ENCODE measurements at places on chromosomes 11 and 22.

DNA sequence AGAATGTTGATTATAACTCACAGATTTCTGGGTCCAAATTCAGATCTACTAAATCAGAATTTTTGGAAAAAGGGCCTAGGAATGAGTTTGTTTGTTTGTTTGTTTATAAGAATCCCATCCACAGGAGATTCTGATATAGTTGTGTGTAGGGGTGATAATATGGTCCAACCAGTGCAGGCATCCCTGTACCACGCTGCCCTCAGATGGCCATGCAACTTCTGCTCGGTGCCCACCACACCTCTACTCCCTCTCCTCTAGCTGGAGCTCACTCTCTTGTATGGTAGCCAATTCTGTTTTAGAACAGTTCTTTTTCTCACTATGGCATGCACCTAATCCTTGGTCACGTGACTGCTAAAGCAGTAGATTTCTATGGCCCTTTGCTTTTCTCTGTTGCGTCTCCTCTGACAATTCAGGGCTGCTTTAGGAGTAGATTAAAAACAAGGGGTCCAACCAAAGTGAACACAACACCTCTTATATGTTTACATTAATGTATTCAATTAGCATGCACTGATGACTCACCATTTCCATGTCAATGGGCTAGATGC is 103.3 kb upstream of the KCNA4 start:
- DNase-seq, result no peak

- DNase-seq, result no peak
These were observed 46.6 kb downstream of the WNT7B start for GRCh38 chr22:45930324-45930723.

DNA sequence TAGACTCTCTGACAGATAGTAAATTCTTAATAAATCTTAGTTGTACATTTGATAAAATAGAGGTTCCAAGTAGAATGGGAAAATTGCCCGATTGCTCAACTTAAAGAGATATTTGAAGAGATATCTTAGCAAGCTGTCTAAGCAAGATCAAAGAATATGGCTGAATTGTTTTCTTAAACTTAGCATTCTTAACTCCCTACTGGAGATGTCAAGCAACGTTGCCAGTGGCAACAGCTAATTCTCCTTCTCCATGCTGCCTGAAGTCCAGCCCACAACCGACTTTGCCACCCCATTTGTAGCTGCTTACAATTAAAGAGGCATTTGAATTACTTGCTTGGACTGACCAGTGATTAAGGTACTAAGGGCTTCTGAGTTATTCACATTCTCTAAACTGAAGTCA is 94.4 kb downstream of the FAM181B start:
- DNase-seq, result no peak

DNA sequence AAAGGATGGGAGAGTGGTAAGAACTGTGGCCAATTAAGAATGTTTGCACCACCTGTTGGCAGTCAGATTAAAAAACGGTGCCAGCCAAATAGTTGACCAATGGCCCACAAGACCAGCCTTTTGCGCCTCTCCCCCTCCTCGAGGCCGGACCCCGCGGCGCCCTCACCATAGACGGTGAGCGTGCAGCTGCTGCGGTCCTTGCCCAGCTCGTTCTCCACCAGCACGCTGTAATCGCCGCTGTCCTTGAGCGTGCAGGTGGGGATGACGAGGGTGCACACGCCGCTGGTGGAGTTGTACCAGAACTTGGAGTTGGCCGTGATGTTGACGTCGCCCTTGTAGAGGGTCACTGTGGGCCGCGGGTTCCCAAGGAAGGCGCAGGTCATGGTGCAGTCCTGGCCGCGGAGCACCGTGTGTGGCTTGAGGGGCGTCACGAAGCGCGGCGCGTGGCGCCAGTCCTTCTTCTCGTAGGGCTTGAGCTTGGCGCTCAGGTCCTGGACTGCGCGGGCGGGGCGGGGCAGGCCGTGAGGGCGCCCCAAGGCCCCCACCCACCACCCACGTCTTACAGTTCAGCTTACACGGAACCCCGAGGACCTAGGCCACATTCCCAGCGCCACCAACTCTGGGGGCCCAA is 7.2 kb downstream of the TMEM86A start:
- no peak for DNase-seq

GRCh38 chr11:86143087-86144030 is 74.5 kb upstream of the PICALM start:
- DNase-seq, result no peak

GRCh38 chr11:105783216-105783615 is 173.3 kb downstream of the GRIA4 start:
- no peak for DNase-seq

GRCh38 chr22:48414651-48415050 is 1413.0 kb downstream of the BRD1 start:
- DNase-seq, result no peak

- peak; percentile 64 for DNase-seq
These were observed 149.1 kb upstream of the E2F8 start for GRCh38 chr11:19389787-19390303.

GRCh38 chr11:119608781-119609180 is 120.2 kb downstream of the NECTIN1 start:
- DNase-seq, result no peak

DNA sequence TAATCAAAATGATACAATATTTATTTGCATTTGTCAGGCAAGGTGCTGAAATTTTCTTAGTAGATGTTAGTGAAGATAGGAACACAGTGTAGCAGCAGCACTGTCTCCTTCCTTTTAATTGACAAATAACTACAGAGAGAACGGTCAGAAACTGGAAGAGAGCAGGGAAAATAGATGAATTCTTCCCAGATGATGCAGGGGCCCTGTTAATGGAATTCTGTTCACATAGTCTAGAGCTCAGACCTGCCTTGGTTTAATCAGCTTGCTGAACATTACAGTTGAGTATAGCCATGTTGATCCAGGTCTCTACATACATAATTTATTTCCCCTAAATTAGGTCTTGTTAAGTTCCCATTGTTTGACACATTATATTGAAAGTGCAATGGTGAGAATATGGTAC is 127.4 kb downstream of the SLC17A6 start:
- no peak for DNase-seq

DNA sequence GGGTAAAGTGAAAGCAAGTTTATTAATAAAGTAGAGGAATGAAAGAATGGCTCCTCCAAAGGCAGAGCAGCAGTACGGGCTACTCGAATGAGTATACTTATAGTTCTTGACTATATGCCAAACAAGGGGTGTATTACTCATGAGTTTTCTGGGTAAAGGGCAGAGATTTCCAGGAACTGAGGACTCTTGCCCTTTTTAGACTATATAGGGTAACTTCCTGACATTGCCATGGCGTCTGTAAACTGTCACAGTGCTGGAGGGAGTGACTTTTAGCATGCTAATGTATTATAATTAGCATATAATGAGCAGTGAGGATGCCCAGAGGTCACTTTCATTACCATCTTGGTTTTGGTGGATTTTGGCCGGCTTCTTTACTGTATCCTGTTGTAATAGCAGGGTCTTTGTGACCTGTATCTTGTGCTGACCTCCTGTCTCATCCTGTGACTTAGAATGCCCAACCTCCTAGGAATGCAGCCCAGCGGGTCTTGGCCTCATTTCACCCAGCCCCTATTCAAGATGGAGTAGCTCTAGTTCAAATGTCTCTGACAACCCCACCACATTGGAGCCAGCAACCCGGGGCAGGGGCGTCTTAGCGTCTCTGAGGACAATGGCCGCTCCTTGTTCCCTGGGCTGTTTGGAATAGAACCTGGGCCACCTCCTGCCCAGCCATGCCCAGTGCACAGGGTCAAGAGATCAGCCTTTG is 34.9 kb upstream of the CD82 start:
- DNase-seq, result no peak

DNA sequence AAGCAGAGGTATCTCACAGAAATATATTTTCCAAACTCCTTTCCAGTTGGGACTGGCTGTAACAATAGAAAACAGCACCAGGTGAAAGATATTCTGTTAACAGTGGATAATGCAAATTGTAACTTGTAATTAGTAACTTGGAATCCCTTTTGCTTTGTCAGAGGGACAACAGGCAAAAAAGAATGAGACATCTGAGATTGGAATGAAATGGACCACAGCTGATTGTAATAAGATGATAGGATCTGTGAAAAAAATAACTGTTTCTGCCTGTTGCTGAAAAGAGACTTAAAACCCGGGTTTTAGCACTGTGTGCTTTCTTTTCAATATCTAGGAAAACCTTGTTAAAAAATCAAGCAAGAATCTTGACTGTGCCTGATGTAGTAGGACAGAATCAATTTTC is 655.7 kb downstream of the METTL15 start:
- DNase-seq, result peak; percentile 37

GRCh38 chr11:65477149-65477965 is 21.5 kb upstream of the MALAT1 start:
- peak; percentile 95 for DNase-seq

GRCh38 chr11:12263141-12263693 is 114.2 kb upstream of the PARVA start:
- DNase-seq, result no peak

DNA sequence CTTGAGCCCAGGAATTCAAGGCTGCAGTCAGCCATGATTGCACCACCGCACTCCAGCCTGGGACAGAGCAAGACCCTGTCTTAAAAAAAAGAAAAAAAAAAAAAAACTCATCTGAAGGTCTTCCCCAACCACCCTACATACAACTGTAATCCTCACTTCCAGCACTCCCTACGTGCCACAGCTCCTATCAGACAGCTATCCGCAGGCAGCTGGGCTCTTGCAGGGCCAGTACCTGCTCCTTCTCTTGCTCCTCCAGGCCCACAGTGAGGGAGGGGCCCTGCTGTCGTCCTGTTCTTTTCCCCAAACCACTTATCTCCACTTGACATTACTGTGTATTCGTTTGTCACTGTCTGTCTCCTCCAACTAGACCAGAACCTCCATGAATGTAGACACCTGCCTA is 156.1 kb upstream of the NECTIN1 start:
- DNase-seq, result no peak

DNA sequence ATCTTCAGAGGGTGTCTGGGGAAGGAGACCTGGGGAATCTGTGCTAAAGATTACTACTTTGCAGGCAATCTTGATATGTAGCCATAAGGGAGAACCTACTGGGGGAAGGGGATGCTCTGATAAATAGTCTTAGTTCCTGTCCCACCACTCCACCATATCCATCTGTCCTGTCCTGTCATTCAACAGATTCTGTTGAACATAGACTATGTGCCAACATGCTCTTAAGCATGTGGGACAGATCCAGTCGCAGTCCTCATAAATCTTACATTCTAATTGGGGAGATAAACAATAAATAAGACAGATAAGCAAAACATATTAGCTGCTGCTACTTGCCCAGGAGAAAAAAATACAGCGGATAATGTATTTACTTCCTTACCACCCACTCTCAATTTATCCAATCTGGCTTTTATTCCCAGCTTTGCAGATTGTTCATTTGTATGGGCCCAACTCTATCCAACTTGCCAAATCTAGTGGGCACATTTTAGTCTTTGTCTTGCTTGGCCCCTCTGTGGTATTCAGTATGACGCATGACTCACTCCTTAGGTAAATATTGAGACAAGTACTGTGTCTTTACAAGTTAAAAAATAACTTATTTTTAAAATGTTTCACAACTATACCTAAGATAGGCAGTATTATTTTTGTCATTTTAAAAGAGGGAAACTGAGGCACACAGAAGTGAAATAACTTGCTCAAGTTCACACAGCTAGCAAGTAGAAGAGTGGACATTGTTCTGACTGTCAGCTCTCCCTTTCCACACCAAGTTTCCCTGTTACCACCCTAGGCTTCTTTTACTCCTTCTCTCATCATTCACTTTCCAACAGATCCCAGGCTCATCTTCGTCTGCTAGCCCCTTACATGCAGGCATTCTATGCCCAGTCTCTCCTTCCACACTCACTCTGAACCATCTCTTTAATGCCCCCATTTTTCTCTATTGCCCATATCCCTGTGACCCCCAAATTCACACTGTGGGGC is 133.6 kb upstream of the SESN3 start:
- DNase-seq, result no peak

DNA sequence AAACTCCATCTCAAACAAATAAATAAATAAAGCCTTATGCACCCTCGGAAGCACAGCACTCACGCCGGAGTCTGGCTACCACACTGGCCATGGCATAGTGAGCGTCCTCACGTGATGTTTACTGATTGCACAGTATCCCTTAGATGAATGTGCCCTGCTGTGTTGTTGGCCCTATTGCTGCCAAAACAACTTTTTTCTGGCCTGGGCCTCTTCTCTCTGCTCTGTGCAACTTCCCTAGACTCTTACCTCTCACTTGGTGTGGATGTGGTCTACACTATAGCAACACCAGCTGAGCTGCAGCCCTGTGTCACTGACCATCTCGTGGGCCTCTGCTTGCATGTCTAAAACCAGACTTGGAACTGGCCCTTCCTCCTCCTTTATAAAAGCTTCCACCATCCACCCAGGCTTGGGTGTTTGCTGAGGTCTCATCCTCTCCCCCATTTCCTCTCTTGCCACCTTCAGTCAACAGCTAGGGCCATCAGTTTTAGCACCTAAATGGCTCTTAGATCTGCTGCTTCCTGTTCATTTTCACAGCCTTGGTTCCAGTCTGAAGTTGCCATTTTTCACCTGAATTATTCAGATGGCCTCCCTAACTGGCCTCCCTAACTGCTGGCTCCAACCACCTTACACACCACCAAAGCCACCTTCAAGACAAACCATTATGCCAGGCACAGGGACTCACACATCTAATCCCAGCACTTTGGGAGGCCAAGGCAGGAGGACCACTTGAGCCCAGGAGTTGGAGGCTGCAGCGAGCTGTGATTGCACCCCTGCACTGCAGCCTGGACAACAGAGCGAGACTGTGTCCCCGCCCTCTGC is 9.2 kb downstream of the ZNF74 start:
- DNase-seq, result no peak

DNA sequence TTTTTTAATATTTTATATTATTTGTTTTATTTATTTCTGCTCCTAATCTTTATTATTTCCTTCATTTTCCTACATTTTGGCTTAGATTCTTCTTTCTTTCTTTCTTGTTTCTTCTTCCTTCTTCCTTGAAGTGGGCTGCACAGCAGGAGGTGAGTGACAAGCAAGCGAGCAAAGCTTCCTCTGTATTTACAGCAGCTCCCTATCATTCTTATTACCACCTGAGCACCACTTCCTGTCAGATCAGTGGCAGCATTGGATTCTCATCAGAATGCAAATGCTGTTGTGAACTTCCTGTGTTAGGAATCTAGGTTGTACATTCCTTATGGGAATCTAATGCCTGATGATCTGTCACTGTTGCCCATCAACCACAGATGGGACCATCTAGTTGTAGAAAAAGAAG is 784.9 kb upstream of the LUZP2 start:
- no peak for DNase-seq

- DNase-seq, result no peak
These were observed 181.5 kb upstream of the ZBED5 start for GRCh38 chr11:11039208-11039965.

GRCh38 chr11:69390561-69390960 is 90.9 kb upstream of the LINC01488 start:
- DNase-seq, result no peak
